ENCODE measurements at places on chromosomes 7 and 10.

- DNase-seq: no peak
These were observed 12.2 kb downstream of the ZNF488 start for GRCh38 chr10:47371629-47372485.

- DNase-seq: no peak
These were observed 503.5 kb upstream of the TPK1 start for GRCh38 chr7:145339319-145339718.

DNA sequence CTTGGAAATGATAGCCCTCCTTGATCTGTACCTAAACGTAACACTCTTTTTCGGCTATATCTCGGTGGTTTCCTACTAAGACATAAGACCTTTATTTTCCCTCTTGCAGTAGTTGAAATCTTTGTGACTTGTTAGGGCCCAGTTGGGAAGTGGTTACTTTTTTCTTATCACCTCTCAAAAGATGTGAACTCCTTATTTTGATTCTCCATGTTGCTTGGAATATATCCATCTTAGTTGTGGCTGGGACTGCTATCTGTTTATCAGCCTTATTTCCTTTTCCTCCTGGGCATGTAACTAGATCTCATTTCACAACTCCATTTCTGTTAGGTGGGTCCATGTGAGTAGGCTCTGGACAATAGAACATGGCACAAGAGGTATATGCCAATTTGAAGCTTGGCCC is 4.1 kb upstream of the CPED1 start:
- DNase-seq: no peak

DNA sequence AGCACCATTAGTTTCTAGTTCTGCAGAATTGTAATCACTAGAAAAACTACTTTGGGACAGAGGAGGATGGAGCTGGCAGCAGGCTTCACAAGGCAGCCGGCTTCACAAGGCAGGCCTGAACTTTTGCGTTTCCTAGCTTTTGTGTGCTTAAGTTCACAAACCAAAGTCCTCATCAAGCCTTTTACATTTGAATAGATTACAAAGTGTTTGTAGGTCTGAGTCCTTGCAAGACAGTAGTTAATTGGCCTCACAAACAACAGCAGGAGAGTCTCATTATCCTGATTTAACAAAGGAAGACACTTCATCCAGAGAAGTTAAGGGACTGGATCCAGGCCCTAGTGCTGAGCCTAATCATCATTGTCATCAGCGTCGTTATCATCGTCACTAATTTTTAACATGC is 147.8 kb upstream of the AUTS2 start:
- no peak for DNase-seq

GRCh38 chr10:33142295-33142694 is 184.3 kb upstream of the ITGB1 start:
- no peak for DNase-seq

DNA sequence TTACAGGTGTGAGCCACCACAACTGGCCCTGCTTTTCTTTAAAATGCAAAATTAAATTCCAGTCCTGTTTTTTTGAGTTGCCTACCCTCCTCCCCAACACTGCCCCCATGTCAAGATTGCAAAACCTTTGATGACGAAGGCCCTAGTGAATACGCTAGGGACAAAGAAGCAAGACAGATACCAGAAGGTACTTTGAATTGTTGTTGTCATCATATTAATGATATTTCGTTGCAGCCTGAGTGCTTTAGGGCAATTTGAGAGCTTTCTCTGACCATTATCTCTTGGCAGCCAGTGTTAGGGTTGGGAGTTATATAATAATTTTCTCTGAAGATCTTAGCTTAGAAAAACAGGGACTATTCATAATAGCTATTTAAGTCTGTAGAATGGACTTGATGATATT is 7.1 kb downstream of the CCSER2 start:
- DNase-seq: no peak

- no peak for DNase-seq
These were observed 87.4 kb downstream of the CHN2 start for GRCh38 chr7:29281782-29282541.

GRCh38 chr7:4201566-4201965 is 480.5 kb upstream of the FOXK1 start:
- DNase-seq: no peak

GRCh38 chr7:82163586-82163985 is 280.0 kb downstream of the CACNA2D1 start:
- DNase-seq: no peak

GRCh38 chr10:113445736-113446135 is 107.1 kb upstream of the HABP2 start:
- DNase-seq: no peak

DNA sequence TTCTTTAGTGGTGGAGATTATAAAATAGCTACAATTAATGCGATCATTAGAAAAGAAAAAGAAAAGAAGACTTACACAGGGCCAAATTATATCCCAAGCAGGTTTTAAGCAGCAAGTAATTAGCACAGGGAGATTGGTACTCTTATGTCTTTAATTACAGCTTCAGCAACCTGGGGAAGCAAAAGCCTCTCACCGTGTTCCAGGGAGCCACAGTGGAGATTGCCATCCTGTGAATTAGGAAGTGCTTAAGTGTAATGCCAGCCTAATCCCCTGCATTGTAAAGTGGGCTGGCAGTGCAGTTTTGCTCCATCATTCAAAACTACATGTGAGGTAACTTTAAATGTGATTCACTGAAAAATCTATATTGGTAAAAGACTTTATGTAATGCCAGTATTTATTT is 533.5 kb upstream of the COBL start:
- DNase-seq: no peak

GRCh38 chr7:81004098-81004497 is 85.2 kb upstream of the SEMA3C start:
- peak; percentile 64 for DNase-seq

Measured in RCC 7860 (cell line).